Stimulated activated CD4-positive, alpha-beta T cell treated with anti-CD3 and anti-CD28 coated beads, Interleukin-4, amount 100 ng/mL, for 48 hours (primary cell): ENCODE measurements at places on chromosomes 13 and 19.

DNA sequence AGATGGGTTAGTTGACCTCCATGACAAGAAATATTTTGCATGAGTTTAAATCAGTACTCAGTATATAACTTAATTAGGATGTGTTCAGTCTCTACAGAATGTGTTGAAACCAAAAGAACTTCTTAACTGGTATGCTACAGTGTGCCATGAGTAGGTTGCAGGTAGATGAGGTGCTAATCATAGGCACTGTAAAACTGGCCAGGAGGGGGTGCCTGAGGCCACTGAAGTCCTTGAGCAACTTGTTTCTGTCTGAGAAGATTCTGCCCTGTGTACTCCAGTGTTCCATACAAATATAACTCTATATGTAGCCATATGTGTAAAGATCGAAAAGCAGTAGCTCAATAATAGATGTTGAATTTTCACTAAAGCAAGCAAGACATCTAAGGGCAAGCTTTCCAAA is 549.2 kb upstream of the KLF12 start:
- no peak for DNase-seq

GRCh38 chr19:16829822-16830289 is 658 bp downstream of the SIN3B start:
- no peak for DNase-seq

- peak; percentile 72 for DNase-seq
Measured at GRCh38 chr19:12092065-12092867, 27.7 kb downstream of the ZNF844 start.

GRCh38 chr19:51250786-51251467 is at the start of gene SIGLECL1:
SIGLECL1 (plus strand) TSS chr19:51251080; CDS start chr19:51264073, 12,993 bp downstream.
- no peak for DNase-seq

DNA sequence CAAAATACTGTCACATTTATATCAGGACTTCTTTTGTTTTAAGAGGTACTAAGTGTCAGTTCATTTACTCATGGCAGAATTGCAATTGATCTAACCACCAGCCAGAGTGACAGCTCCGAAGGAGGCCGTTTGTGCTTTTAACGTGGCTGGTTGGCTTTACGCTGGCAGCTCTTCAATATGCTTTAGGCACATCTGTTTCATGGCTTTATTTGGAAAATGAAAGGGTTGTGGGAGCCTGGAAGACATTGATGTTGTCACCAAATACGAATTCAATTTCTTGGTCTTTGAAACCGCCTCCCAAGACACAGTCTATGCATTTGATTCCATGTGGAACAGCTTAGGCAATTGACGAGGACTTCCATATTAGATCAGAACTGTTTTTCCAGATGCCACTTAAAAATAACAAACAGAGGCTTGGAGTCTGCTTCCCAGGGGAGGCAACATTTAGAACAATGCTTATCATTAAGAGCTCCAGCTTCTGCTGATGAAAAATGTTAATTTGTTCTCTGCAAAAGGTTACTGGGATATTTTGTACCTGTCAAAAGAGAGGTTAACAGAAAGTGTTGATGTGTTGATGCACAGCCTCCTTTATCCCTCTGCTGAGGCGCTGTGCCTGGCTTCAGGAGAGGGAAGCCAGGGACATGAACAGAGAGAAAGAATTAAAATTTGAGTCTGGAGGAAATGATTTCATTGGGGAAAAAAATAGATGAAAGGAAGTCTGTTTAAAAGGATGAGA is 64.0 kb upstream of the TNFRSF19 start:
- no peak for DNase-seq

DNA sequence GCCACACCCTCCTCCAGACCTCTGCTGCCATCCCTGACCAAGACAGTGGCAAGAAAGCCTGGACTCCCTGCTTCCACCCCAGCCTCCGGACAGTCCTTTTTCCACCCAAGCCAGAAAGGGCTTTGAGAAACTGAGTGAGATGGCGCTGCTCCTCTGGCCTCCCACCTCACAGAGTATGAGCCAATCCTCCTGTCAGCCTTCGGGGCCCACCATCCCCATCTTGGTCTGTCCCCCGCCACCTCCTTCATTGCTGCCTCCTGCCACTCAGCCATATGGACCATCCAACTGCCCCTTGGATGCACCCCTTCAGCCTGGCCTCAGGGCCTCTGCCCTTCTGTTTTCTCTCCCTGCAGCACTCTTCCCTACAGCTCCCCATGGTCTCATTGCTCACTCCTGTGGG is 125.7 kb downstream of the CRYL1 start:
- DNase-seq = no peak

DNA sequence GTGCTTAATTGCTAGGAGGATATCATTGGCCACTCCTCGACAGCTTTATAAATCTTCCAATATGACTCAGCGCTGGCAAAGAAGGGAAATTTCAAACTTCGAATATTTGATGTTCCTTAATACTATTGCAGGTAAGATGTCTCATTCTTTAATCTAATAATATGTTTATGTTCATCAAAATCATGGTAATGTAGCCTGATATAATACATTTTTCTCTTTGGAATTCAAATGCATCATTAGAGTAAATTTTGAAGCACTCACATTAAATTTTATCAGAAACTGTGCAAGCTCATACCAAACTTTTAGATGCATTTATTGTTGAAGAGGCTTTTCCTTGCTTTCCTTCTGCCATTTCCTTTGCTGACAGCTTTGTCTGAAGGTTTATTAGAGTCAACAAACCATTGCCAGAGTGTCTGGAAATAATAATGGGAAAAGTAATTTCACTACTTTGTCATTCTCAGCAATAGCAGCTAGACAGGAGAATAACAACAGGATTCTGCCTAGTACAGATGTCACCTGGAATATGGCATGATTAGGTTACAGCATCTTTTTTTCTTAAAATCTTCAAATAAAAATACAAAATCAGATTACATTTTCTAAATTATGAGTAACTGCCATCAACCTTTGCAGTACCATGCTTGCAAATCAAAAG is 78.6 kb upstream of the MAB21L1 start:
- no peak for DNase-seq

GRCh38 chr19:49189259-49189658 is 31.7 kb downstream of the TRPM4 start:
- DNase-seq = no peak

- DNase-seq = no peak
Measured at GRCh38 chr13:73516731-73517130, 457.9 kb downstream of the KLF5 start.

DNA sequence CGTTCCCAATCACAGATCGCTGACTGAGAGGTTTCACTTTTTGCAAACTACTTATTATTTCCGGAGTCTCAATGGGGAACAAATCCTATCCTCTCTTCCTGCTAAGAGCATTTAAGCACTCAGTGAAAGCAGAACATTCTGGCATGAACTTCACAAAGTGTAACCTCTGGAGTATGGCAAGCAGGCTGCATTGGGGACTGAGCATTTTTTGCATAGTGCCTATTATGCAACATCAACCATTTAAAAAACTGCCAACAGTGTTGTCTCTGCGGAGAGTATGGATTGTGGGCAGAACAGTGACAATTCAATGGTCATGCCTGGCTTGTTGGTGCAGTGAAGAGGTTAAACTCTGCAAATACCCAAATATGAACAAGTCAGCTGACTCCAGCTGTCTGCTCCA is 484.6 kb downstream of the OLFM4 start:
- DNase-seq = no peak

DNA sequence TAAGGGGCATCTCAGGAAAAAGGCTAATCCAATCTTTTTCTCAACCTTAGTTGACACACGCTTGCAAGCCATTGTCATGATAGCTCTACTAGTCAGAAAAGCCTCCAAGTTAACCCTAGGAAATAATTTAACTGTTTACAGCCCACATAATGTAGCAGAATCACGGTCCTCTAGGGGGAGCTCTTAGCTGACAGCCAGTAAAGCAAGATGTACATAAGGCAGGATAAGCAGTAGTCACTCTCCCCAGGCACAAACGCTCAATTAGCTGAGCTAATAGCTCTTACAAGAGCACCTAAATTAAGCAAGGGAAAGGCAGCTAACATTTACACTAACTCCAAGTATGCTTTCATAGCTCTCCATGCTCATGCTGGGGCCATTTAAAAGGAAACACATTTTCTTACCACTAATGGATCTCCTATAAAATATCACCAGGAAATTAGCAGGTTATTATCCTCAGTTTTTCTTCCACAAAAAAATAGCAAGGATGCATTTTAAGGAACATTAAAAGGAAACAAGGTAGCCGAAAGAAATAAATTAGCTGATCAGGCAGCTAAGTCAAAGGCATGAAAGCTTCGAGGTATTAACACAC is 33.7 kb upstream of the ZSCAN5A start:
- DNase-seq = no peak

GRCh38 chr19:6593651-6594416 is 2.9 kb upstream of the CD70 start:
- DNase-seq = no peak

- DNase-seq = no peak
Measured at GRCh38 chr19:29098863-29099481, 114.0 kb downstream of the UQCRFS1 start.

DNA sequence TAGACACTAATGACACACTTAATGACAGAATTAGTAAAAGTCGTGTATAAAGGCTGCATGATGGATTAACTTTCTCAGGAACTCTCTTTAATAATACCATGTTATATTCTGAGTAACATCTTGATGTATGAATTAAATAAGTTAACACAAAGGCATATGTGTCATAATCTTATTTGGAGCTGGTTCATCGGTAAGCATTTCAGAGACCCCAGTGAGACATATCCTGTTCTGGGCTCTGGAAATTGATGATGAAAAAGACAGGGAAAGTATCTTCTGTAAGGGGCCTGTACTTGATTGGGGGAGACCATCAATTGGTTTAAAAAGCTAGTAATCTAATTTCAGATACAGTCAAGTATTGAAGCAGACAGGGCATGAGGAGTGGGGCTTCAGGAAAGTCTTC is 547.9 kb downstream of the GPC6 start:
- no peak for DNase-seq

GRCh38 chr13:52846567-52847321 is 1.7 kb downstream of the PCDH8 start:
- peak; percentile 26 for DNase-seq

GRCh38 chr19:10517760-10518443 is 655 bp upstream of the S1PR5 start:
- DNase-seq = no peak

DNA sequence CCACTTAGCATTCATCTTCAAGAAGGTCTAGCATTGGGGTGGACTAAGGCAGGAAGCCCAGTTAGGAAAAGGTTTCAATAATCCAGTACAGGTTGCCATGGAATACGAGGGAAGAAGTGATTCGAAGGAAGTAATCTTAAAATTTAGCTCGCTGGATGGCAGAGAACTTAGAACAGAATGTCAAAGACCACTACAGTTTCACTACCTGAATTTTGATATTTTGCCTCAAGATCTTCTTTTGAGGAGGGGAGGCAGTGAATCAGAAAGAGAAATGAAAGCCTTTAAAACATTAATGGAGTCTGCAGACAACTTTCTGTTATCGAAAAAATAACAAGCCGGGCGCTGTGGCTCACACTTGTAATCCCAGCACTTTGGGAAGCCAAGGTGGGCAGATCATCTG is 7.0 kb upstream of the RAB8A start:
- DNase-seq = no peak

GRCh38 chr19:13610039-13610691 is 103.9 kb upstream of the CACNA1A start:
- no peak for DNase-seq

GRCh38 chr19:30225676-30226463 is 146.3 kb upstream of the ZNF536 start:
- DNase-seq = no peak

- DNase-seq = no peak
Measured at GRCh38 chr13:110983241-110983640, 68.4 kb upstream of the ANKRD10 start.

DNA sequence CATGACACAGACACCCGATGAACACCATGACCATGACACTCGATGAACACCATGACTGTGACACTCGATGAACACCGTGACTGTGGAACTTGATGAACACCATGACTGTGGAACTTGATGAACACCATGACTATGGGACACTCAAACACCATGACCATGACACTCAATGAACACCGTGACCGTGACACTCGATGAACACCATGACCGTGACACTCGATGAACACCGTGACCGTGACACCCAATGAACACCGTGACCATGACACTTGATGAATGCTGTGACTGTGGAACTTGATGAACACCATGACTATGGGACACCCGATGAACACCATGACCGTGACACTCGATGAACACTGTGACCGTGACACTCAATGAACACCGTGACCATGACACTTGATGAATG is 31.5 kb downstream of the ZFR2 start:
- DNase-seq = no peak

GRCh38 chr13:41494202-41494601 is 36.9 kb downstream of the RGCC start:
- DNase-seq = no peak

GRCh38 chr13:84574851-84575250 is 692.6 kb upstream of the SLITRK1 start:
- no peak for DNase-seq

DNA sequence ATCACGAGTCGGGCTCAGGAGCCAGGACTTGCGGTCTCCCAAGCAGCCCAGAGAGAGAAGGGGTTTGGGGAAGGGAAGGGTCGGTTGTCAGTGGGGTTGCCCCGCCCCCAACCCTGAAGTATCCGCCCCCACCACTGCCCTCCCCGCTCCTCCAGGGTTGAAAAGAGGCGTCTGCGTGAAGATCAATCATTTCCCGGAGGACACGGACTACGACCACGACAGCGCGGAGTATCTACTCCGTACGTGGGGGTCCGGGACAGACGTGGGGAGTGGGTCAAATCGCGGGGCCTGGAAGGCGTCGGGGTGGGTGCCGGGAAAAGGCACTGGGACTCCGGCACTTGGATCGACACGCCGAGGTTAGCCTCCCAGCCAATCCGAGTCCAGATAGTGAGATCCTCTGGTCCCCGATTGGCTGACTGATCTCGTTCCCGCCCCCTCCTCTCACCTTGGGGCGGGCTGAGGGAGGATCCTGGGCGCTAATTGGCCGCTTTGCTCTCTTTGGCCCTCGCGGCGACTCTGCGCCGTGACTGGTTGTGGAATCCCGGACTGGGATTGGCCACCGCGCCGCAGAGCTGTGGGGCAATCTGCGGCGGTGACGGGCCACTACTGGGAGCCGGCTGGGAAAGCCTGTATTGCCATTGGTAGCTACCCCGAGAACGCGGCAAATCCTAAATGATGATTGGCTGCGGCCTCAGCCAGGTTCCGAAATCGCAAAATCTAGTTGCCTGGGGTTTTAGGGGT is 13.3 kb upstream of the CACNG6 start:
- no peak for DNase-seq

DNA sequence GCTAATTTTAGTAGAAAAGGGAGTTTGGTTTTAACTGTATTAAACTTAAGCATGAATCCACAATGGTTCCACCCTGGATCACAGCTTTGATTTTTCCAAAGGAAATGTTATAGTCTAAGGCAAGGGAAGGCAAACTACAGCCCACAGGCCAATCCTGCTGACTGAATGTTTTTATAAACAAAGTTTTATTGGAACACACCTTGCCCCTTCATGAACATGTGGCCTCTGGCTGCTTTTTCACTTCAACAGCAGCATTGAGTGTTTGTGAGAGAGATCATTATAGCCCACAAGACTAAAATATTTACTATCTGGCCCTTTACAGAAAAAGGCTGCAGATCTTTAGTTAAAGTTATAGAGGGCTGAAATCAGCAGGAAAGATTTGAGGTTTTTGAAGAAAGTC is 198.7 kb downstream of the IRS2 start:
- no peak for DNase-seq

- no peak for DNase-seq
Measured at GRCh38 chr13:73828811-73829210, 305.4 kb downstream of the KLF12 start.
